Dermis microvascular lymphatic vessel endothelial cell (primary cell): ENCODE measurements at places on chromosomes 1 and 21.

DNA sequence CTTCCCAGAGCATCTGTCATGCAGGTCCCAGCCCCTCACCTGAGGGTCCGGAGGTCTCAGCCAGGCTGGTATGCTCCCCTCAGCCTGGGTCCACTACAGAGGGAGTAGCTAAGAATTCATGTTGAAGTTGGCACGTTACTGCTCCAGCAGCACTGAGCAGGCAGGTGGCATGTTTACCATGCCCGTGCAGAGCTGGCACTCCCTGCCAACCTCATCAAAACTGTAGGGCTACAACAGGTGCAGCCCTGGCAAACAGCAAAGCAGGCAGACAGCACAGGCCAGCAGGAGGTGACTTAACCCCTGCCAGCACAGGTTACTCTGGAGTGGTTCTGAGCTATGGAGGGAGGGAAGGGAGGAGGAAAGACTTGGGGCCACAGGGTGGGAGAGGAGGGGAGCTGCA is 46.4 kb downstream of the NUAK2 start:
- DNase-seq: no peak

DNA sequence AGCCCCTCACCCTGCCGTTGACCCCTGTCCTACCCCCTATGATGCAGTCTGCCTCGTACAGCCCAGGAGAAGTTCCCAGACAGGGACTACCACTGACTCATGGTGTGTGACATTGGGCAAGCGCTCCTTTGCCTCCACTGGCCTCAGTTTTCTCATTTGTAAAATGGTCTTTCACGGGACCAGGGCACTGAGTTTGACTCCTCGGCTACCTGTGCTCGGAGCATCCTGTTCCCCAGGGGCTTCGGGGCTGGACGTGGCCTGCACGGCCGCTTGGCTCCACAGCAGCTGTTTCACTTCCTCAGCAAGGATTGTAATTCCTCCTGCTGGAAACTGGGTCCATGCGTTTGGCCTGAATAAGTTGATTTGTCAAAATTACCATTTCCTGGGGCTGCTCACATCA is 277.3 kb downstream of the MATN1 start:
- no peak for DNase-seq

GRCh38 chr1:54591127-54591756 is 32.1 kb downstream of the FAM151A start:
- DNase-seq: no peak

- no peak for DNase-seq
Measured at GRCh38 chr1:1921901-1922701, 3.0 kb upstream of the TMEM52 start.

DNA sequence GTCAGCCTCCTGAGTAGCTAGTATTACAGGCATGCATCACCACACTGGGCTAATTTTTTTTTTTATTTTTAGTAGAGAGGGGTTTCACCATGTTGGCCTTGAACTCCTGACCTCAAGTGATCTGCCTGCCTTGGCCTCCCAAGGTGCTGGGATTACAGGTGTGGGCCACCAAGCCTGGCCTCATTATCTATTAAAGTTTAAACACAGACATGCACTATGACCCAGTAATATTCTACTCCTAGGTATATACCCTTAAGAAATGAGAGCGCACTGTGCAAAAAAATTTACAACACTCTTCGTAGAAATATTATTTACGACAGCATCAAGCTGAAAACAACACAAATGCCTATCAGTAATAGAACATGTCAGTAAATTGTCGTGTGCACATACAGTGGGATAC is 18.6 kb upstream of the SH2D1B start:
- no peak for DNase-seq

DNA sequence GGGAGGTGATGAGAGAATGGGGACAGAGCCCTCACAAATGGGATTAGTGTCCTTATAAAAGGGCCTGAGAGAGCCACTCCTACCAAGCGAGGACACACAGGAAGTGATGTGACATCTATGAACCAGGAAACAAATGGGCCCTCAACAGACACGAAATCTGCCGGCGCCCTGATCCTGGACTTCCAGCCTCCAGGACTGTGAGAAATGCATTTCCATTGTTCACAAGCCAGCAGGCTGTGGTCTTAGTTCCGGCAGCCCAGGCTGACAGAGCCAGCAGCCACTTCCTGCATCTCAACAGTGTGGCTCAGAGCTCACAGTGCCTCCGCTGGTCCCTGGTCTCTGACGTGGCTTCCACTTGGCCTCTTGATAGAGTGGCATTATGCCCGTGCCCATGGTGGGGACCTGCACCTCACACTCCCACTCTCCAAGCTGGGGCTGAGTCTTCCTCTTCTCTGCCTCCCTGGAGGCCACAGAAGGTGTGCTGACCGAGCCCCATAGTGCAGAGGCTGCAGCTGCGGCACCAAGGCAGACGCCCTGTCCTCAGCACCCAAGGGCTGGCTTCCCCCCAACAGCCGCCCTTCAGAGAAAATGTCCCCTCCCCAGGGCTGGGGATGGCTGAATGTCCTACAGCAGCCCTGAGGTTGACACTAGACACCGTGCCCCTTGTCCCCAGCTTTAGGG is 44.9 kb downstream of the ACOT7 start:
- peak; percentile 80 for DNase-seq

- DNase-seq: no peak
Measured at GRCh38 chr1:41913014-41913413, 5.7 kb downstream of the HIVEP3 start.

DNA sequence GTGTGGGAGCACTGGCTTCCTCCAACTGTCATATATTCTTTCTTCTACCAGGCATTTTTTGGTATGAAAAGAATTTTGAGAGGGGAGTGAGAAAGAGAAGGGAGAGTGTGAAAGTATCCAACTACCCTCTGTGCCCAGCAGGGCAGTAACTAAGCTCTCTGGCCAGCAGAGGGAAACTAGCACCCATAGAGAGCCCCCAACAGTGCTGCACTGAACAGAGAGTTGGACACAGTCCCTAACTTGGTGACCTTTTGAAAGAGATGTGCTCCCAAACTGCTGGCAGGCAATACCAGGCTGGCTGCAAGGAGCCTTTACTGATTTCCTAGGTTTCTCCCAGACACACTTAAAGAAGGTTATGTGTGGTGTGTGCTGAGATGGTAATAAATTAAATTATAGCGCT is 118.8 kb upstream of the PBX1 start:
- DNase-seq: no peak

- peak; percentile 18 for DNase-seq
Measured at GRCh38 chr1:152018537-152018936, 18.3 kb downstream of the S100A11 start.

- no peak for DNase-seq
Measured at GRCh38 chr1:216785737-216786136, 62.5 kb upstream of the ESRRG start.

DNA sequence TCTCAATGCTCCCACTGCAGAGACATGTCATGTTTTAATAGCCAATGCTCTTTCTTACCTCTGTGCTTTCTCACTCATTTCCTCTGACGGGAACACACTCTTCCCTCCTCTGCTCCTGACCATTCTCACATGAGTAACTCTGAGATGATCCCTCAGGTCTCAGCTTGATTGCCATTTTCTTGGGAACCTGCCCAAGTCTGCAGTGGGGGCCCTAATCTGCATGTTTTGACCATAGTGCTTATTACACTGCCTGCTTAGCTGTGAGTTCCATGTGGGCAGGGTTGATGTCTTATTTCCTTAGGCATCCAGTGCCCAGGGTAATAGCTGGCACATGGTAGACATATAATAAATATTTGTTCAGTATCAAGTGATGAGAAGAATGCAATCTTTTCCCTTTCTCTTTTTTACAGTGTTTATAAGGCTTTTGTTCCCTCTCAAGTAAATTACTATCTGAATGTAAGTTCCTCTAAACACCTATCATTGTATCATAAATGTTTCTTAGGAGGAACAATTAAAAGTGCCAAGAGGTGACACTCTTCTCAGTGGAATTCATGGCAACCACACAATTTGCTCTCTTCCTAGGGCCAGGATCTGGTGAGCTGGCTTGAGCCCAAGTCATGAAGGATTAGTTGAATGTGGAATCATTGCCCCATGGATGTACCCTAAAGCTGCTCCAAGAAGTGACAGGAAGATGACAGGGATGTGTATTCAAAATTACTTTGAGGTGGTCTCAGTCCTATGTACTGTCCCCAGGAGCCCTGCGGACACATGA is 485.4 kb upstream of the USP24 start:
- no peak for DNase-seq

DNA sequence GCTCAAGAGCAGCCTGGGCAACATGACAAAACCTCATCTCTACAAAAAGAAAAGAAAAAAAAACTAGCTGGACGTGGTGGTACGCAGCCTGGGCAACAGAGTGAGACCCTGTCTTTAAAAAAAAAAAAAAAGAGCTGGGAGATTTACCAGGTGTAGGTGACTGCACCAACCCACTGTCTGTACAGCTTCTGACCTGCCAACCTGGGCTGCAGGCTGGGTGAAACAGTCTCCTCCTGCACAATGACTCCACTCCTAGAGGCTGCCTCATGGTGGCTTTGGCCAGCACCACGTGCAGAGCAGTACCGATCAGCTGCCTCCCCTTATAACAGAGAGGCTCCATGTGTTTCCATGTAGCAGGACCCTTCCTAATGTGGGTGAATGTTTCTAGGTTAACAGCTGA is 3.7 kb downstream of the MRTO4 start:
- DNase-seq: no peak

DNA sequence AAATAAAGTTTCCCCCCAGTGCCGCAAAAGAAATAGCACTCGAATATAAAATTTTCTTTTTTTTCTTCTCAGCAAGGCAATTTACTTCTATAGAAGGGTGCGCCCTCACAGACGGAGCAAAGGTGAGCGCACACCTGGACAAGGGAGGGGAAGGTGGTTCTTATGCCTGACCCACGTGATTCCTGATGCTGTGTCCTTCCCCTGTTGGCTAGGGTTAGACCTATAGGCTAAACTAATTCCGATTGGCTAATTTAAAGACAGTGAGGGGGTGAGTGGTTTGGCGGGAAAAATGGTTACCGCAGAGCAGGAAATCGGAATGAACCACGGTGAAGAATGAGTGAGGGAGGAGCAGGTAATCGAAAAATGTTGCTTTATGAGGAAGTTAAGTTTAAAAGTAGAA is 607 bp upstream of the FAAH start:
- no peak for DNase-seq

- no peak for DNase-seq
Measured at GRCh38 chr21:33493756-33494155, 2.2 kb upstream of the DNAJC28 start.

DNA sequence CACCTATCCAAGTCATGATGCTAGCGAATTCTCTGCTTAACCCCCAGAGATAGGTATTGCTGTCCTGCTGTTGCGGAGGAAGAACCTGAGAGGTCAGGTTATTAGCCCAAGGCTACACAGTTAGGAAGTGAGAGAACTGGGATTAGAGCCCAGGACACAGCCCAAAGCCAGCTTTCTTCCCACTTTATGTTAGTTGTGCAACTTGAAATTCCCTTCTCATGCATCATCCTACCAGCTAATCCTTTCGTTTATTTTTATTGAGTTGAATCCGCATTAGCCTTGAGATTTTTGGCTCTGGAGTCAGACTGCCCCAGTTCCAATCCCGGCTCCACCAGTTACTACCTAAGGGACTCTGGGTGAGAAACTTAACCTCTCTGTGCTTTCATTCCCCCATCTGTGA is 65.4 kb downstream of the PLEKHA6 start:
- no peak for DNase-seq

DNA sequence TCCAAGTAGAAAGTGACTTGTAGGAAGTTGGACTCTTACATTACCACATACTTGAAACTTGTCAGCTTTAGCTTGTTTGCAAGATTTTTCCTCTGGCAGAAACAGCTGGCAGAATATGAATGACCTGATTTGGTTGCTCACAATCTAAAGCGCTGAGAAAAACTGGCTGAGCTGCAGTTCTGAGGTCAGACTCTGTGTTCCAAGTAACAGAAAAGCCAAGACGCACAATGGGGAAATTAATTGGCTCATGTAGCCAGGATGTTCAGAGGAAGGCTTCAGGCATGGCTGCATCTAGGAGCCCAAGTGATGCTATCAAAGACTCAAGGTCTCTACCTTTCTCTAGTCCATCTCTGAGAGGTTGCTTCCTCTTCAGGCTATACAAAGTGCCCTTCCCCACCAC is 27.0 kb downstream of the ALPL start:
- DNase-seq: no peak
